ENCODE measurements at places on chromosomes 16 and 17. TPM values are rescaled to one million over a fixed set of nuclear protein-coding genes. Genes with fewer than 3 reads are reported as not detected.

Gene ZNF423
- 16.7 TPM for total RNA-seq

Gene RNF135
- 5.2 TPM for total RNA-seq

Gene TPSB2
- not detected for total RNA-seq

Gene KANSL1
- 94.5 TPM for total RNA-seq

Gene PSMD3
- 56.4 TPM for total RNA-seq

Gene PRSS8
- not detected for total RNA-seq

Gene DRC3
- 1.0 TPM for total RNA-seq

Gene KRT36
- total RNA-seq: not detected

Gene OR2C1
- total RNA-seq: not detected

Gene KSR1
- 25.6 TPM for total RNA-seq

Gene KRT20
- total RNA-seq: not detected

Gene SOCS3
- 15.7 TPM for total RNA-seq

Gene PIGL
- 12.5 TPM for total RNA-seq

Gene CMTM2
- not detected for total RNA-seq

Gene TPSG1
- total RNA-seq: not detected
